Activated naive CD4-positive, alpha-beta T cell treated with anti-CD3 and anti-CD28 coated beads for 36 hours (primary cell): ENCODE measurements at places on chromosomes 16 and 17.

- no peak overlapping the region for H3K27ac ChIP-seq
- no peaks in the 10 kb centered on the region for H3K36me3 ChIP-seq
- peaks cover 69% of the 10 kb centered on the region for H3K27me3 ChIP-seq
- peak; percentile 47 for DNase-seq
- peaks cover 12% of the 10 kb centered on the region for H3K4me1 ChIP-seq
- peak overlapping the region; percentile 82 for H3K4me3 ChIP-seq
These were observed 646 bp downstream of the CBX2 start for GRCh38 chr17:79778504-79779083.

DNA sequence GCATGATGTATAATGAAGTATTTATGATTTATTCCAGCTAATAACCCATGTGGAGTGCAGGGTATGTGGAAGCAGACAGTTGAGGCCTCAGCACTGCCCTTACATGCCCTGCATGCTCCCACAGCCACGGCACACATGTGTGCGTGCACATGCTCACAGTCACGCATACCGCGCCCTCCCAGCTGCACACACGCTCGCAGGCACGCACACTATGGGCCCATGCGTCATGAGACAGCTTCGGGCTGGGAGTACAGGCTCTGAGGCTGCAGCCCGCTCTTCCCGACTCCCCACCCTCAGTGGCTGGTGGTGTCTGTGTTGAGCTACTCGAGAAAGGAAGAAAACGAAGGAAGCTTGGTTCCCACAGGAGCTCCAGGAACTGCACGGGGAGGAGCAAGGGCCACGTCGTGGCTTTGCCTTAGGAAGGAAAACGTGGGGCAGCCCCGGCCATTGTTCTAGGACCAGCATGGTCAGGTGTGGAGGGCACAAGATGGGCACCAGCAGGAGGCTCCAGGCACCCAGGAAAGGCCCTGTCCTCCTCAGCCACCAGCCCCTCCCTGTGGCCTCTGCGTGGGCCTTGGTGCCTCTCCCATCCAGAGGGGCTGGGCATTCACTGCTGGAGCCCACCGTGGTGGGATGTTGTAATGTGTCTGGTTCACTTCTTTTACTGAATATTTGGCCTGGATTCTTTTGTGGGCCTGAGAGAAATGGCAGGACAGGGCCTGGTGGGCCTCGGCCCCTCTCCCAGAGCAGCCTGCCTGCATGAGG is 27.5 kb upstream of the CDH15 start:
- H3K36me3 ChIP-seq: peaks cover 16% of the 10 kb centered on the region
- no peak overlapping the region for H3K27ac ChIP-seq
- H3K27me3 ChIP-seq: no peaks in the 10 kb centered on the region
- no peak overlapping the region for H3K4me3 ChIP-seq

- no peaks in the 10 kb centered on the region for H3K36me3 ChIP-seq
- H3K4me1 ChIP-seq: no peaks in the 10 kb centered on the region
- H3K27ac ChIP-seq: no peak overlapping the region
- no peak overlapping the region for H3K4me3 ChIP-seq
- H3K27me3 ChIP-seq: no peaks in the 10 kb centered on the region
- no peak for DNase-seq
These were observed 51.6 kb downstream of the DNAH17 start for GRCh38 chr17:78525511-78526160.

DNA sequence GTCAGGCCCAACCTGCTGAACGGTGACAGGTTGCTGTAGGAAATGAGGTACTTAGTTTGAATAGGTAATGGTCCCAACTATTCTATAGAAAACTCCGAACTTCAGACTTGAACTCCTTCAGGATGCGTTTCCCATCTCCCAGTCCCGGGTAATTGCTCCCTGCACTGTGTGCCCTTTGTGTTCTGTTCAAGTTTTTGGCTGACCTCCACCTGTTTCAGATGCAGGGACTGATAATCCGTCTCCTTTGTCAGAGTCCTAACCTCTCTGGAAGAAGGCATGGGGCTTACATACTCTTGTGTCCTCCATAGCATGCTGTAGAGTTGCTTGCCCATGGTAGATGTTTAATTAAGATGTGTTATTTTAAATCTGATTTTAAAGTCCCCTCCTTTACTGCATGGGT is 350.5 kb downstream of the UTP18 start:
- H3K4me3 ChIP-seq: no peak overlapping the region
- no peaks in the 10 kb centered on the region for H3K36me3 ChIP-seq
- H3K27ac ChIP-seq: no peak overlapping the region
- peaks cover 4% of the 10 kb centered on the region for H3K27me3 ChIP-seq
- no peak for DNase-seq
